ENCODE measurements at places on chromosomes 2 and 18.

DNA sequence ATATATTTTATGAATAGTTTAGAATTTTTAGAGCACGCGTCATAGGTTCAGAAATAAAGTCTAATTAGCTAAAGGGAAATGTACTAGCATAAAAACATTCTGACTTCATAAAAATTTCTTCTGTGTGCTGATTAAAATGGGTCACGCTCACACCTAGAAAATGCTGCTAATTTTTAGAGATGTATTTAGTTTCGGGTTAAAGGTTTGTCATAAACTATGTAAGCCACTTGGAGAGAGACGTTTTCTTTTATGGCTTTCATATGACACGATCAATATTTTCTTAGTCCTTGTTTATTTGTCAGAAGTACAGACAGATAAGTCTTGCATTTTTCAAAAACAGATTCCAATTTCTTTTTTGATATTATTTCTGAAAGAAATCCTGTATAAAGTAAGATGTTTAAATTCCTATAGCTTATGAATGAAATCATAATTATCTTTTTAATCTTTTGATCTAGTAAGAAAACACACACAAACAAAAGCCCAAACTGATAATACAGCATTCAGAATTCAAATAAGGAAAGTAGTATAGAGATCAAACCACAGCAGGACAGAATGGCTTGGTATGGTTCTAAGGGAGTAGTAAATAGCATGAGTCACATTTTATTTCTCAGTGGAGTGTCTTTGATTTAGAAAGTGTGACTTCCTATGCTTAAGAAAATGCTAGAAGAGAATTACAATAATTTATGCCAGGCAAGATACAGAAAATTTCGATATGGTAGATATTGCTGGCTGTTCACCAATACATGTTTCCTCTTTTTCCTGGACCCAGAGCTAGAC, 236.6 kb downstream of the GPD2 start:
- no peak for DNase-seq

GRCh38 chr2:59250307-59250677, 1009.2 kb upstream of the FANCL start:
- no peak for DNase-seq

DNA sequence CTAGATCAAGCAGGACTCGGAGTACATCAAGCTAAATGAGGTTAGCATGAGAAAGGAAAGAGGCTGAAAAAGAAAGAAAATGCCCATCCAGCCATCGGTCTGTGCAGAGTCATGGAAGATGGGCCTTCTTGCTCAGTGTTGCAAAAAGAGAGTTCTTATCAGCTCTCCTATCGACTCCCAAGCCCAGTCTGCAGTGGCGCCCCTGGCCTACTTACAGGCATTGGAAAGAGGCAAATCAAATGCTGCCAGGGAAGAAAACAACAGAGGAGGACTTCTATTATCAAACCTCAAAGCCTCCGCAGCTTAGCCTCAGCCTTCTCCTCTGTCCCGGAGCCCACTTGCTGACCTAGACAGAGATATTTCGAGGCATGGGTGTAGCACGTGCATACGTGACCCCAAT, 66.0 kb downstream of the CDH2 start:
- DNase-seq, result no peak

DNA sequence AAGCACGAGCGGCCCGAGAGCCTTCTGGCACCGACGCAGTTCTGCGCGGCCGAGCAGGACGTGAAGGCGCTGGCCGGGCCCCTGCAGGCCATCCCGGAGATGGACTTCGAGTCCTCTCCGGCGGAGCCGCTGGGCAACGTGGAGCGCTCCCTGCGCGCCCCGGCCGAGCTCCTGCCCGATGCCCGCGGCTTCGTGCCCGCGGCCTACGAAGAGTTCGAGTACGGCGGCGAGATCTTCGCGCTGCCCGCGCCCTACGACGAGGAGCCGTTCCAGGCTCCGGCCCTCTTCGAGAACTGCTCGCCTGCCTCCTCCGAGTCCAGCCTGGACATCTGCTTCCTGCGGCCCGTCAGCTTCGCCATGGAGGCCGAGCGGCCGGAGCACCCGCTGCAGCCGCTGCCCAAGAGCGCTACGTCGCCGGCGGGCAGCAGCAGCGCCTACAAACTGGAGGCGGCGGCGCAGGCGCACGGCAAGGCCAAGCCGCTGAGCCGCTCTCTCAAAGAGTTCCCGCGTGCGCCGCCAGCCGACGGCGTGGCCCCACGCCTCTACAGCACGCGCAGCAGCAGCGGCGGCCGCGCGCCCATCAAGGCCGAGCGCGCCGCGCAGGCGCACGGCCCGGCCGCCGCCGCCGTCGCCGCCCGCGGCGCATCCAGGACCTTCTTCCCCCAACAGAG, 70.4 kb downstream of the ARHGEF33 start:
- peak; percentile 90 for DNase-seq

DNA sequence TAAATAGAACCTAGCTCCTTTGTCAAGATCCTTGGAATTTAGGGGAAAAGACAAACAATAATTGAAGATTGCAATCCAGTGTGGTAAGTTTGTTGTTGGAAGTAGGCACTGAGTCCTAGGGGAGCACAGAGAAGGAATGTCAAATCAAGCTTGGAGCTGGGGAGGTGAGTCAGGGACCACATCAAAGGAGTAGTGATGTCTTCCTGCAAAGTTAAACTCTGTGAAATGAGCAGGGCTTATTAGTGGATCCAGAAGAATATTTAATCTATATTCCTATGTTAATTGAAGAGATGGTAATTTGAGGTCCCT, 41.7 kb upstream of the NABP1 start:
- no peak for DNase-seq

DNA sequence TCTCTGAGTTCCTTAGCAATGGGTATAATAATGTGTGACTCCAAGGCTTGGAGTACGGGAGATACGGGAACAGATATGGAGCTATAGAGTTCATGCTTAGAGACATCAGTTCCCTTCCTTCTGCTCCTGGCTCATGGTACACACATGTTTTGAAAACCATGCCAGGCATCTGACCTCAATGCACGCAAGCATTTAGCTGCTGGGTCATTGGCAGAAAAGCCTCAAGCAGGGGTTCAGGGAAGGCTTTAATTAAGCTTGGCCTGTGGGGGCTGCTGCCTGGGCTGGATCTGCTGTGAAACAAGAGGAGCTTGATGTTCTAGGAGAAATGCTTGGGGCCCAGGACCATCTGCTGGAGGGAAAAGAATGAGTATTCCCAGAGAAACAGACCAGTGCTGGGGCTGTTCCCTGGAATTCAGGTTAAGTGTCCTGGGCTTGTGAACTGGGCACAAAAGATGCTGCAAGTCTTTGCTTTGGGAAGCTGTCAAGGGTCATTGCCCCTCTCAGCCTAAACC, 3.2 kb downstream of the ALLC start:
- no peak for DNase-seq

DNA sequence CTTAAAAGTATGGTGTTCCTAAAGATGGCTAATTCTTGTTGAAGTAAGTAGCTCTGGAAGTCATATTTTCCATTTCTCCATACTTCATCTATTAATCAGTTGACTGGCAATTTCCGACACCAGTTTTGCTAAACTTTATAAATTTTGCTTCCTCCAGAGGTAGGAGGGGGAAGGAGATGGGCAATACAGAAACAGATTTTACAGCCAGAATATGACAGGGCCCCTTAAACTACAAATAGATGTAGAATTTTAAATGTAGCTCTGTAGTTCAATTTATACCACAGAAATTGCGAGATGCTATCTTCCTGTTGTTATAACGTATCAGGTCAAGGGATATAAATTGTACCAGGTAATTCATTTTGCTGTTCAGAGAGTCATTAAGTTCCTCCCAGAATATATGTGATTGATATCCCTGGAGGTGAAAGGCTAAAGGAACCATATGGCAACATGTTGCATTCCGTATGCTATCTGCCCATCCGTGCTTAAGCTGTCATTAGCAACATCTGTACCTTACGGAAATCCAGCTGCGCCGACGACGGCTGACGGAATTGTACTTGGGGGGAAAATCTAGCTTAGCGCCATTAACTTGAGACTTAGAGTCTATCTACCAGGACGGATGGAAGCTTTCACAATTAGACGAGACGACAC, 8.4 kb upstream of the NR4A2 start:
- no peak for DNase-seq

DNA sequence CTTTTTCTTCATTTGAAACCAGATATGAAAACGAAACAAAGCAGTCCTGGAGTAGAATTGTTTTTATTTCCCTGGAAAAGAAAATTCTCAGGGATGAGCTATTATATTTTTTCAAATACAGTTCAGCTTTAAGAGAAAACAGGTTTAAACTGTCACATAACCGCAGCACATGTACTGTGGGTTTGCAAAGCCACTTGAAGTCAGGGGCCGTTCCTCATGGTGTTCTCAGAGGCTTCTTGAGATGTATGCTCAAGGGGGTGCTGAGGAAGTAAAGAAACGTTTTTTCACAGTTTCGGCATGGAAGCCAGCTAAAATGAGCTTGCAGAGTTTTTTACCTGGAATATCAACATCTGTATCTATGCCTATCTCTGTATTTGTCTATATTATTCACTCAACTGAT, 225.3 kb downstream of the MC4R start:
- no peak for DNase-seq

DNA sequence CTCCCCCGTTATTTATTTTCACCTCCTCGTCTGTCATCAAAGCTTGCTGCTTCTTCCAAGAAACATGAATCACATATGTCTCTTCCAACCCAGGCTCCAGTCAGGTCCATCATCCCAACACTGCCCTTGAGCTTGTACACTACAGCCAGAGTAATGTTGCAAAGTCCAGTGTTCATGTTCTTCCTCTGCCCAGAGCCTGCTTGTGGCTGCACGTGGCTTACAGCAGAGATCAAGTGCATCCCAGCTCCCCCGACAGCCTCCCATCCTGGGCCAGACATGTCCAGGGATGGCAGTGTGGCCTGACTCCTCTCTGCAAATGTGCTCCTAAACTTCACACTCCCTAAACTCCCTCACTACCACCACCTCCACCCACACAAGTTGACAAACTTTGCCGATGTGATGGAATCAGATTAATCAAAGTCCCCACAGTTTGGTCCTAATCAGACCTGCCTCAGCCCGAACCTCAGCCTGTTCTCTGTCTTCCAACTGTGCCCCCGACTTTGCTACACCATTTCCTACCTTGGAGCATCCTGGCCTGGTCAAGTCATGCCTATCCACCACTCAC, 54.2 kb upstream of the MAPRE3 start:
- DNase-seq, result no peak

- no peak for DNase-seq
Measured at GRCh38 chr2:187920511-187920910, 366.3 kb upstream of the TFPI start.

GRCh38 chr2:127128445-127128904, 21.5 kb upstream of the BIN1 start:
- DNase-seq, result no peak

DNA sequence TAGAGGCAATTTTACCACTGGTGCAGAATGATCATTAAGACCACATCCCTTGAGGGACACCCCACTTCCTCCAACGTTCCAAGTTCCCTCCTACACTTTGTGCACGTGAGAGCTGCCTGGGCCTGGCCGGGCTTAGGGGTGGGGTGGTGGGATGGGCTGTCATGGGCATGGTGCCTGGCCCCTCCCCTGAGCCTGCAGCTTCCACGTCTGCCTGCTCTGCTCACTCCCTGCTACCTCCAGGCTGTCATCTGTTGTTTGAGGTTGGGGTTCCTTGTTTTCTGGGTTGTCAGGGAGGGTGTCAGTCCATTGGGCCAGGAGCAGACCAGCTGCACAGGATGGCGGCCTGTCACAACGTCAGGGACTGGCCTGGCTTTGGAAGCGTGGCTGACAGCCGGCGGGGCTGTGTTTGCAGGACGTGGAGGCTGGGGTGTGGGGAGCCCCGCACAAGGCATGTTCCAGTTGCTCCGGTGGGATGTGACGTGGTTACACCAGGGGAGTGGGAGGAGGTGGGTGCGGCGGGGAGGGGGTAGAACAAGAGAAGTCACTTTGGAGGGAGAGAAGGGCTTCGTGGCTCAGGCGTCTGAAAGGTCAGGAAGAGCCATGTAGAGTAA, 72.3 kb downstream of the RTP5 start:
- DNase-seq, result peak; percentile 51

DNA sequence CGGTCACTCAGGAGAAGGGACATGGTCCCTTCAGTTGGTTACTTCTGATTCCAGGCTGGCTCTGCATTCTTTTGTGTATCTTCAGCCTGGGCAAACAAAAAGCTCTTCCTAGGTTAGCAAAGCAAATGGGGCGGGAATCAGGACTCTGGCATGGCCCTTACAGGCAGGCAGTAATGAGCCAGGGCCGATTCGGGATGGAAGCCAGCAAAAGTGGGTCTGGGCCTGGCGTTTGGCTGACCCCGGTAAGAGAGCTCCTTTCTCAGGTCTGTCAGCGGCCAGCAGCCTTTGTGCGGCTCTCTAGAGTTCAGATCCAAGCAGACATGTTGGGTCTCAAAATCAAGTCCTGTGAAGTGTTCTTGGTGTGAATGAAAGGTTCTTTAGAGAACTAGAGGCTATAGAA, 81.5 kb upstream of the EML6 start:
- no peak for DNase-seq

DNA sequence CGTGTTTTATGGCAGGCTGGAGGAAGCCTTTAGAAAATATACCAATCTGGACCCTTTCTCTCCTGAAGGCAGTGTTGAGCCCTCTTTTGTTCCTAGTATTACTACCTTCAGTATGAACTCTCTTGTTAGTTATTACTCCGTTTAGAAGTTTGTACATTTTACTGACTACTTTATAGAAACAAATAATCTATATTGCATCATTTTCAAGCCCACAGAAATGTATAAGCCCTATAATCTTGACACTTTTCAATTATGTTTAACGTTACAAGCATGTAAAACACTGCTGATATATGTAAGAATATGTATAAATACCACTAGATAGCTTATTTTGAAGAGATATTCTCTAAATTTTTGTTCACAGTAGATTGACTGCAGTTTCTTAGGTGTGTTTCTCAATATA, 64.0 kb downstream of the SLC25A12 start:
- DNase-seq, result no peak

- DNase-seq, result no peak
Measured at GRCh38 chr2:175871331-175872004, 130.6 kb downstream of the LNPK start.

- DNase-seq, result no peak
Measured at GRCh38 chr2:61179701-61180639, 18.0 kb downstream of the C2orf74 start.
